ENCODE measurements at places on chromosomes 5 and 9. TPM values are rescaled to one million over a fixed set of nuclear protein-coding genes. Genes with fewer than 3 reads are reported as not detected.

The FOXD4L4 gene
- total RNA-seq: 0.15 TPM

The PPP2R2B gene
- 6.9 TPM for total RNA-seq

The NAIP gene
- 24.1 TPM for total RNA-seq

The DMRT3 gene
- not detected for total RNA-seq

The SMC2 gene
- total RNA-seq: 5.3 TPM

The SPINK4 gene
- not detected for total RNA-seq

The CDH10 gene
- total RNA-seq: not detected

The CTXN3 gene
- not detected for total RNA-seq

The RMI1 gene
- total RNA-seq: 0.89 TPM

The DMGDH gene
- 2.2 TPM for total RNA-seq

The OCLN gene
- total RNA-seq: 9.0 TPM

The SLC46A2 gene
- total RNA-seq: 0.47 TPM

The CLTB gene
- 65.3 TPM for total RNA-seq

The PCDHB14 gene
- not detected for total RNA-seq

The C9orf50 gene
- not detected for total RNA-seq
